ENCODE measurements at places on chromosomes 6 and 20. TPM values are rescaled to one million over a fixed set of nuclear protein-coding genes. Genes with fewer than 3 reads are reported as not detected.

- peaks cover 25% of the 10 kb centered on the region for H3K36me3 ChIP-seq
- no peak overlapping the region for H3K4me3 ChIP-seq
- DNase-seq = no peak
- H3K4me1 ChIP-seq = peaks cover under 1% of the 10 kb centered on the region
- H3K27me3 ChIP-seq = no peaks in the 10 kb centered on the region
Observed at GRCh38 chr6:144753023-144753705, 468.0 kb downstream of the UTRN start.

DNA sequence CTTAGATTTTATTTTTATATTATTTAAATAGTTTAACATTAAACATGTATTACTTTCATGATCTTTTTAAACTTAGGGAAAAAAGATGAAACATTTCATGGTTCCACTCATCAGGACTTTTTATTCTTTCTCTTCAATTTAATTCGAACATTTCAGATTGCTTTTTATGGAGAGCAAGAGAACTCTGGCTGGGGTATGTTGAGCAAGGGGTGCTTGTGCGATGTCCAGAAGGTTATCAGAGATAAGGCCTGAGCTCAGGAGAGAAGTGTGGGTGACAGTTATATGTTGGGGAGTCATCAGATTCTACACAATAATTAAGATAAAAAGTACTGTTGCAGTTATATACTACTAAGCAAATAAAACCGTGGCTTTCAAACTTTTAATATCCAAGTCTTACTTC, 37.5 kb downstream of the FKBP5 start:
- H3K4me1 ChIP-seq = peaks cover 28% of the 10 kb centered on the region
- H3K4me3 ChIP-seq = no peak overlapping the region
- no peak overlapping the region for H3K27ac ChIP-seq
- H3K36me3 ChIP-seq = peaks cover 97% of the 10 kb centered on the region
- DNase-seq = no peak

- H3K4me3 ChIP-seq = no peak overlapping the region
- H3K27ac ChIP-seq = no peak overlapping the region
- no peaks in the 10 kb centered on the region for H3K27me3 ChIP-seq
- DNase-seq = no peak
Observed at GRCh38 chr6:4564801-4565271, 211.4 kb upstream of the CDYL start.

DNA sequence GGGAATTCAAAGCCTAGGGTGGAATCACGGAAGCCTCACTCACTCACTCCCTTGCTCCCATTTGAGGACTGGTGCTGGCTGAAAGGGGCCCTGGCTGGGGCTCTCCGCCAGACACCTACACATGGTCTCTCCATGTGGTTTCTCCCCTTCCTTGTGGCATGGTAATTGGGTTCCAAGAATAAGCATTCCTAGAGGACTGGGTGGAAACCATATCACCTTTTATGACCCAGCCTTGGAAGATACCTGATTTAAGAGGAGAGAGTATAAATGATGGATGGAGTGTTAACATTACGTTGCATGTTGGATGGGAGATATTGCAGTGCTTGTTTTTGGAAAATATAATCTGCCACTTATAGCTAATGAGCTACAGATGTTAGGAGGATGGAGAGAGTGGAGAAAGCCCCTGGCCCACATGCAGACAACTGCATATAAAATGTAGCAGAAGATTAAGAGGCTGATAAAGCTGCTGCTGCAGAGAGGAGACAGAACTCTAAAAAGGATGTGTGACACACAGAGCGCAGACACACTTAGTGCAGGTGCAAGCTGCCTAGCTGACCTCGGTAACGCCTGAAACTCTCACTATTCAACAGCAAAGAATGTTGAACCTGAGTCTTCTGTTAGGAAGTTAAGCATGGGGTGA, 23.3 kb upstream of the CDKN1A start:
- H3K4me1 ChIP-seq = peaks cover 13% of the 10 kb centered on the region
- DNase-seq = no peak

DNA sequence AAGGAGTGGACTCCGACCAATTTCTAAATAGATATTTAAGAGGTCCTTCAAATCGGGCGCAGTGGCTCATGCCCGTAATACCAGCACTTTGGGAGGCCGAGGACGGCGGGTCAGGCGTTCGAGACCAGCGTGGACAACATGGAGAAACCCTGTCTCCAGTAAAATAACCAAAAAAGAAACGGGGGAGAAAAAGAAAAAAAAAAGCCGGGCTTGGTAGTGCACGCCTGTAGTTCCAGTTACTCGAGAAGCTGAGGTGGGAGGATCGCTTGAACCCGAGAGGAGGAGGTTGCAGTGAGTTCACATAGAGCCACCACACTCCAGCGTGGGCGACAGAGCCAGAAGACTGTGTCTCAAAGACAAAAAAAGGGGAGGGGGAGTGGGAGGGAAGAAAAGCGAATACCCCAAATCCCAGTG, 53.3 kb upstream of the HFE start:
- peaks cover 19% of the 10 kb centered on the region for H3K4me1 ChIP-seq
- peak overlapping the region; percentile 97 for H3K27ac ChIP-seq
- peaks cover 8% of the 10 kb centered on the region for H3K36me3 ChIP-seq
- H3K4me3 ChIP-seq = peak overlapping the region; percentile 81

GRCh38 chr6:118618676-118619377, 32.6 kb downstream of the CEP85L start:
- no peaks in the 10 kb centered on the region for H3K27me3 ChIP-seq
- no peaks in the 10 kb centered on the region for H3K36me3 ChIP-seq
- peaks cover 7% of the 10 kb centered on the region for H3K4me1 ChIP-seq
- H3K4me3 ChIP-seq = no peak overlapping the region
- DNase-seq = peak; percentile 67

- no peak overlapping the region for H3K4me3 ChIP-seq
- no peak for DNase-seq
- H3K4me1 ChIP-seq = no peaks in the 10 kb centered on the region
- H3K27ac ChIP-seq = no peak overlapping the region
Observed at GRCh38 chr6:82113231-82113630, 134.3 kb downstream of the IBTK start.

DNA sequence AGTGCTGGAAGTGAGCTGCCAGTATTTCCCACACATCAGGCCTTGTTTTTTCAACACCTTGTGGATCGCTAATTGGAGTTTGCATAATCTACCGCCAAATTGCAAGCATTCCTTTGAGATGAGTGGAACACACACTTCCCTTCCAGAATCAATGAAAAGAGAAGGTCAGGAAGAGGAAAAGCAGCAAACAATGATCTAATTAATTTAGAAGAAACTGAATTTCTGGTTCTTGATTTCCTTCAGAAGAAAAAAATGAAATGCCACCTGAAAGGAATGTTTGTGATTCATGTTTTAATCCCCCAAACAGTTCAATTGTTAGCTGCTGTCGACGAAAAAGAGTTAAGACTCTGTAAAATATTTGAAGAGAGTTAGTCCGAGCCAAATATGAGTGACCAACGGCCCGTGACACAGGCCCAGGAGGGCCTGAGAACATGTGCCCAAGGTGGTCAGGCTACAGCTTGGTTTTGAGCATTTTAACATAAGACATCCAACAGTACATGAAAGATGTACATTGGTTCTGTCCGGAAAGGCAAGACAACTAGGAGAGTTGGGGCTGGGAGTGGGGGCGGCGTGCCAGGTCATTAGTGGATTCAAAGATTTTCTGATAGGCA, 182.3 kb downstream of the MTFR2 start:
- DNase-seq = peak; percentile 78
- peak overlapping the region; percentile 95 for H3K27ac ChIP-seq
- peak overlapping the region; percentile 3 for H3K4me3 ChIP-seq
- no peaks in the 10 kb centered on the region for H3K36me3 ChIP-seq
- no peaks in the 10 kb centered on the region for H3K27me3 ChIP-seq

GRCh38 chr20:62386383-62387218, at the start of gene RPS21:
RPS21 (plus strand) TSS chr20:62387103; CDS start chr20:62387339, 236 bp downstream.
- peak; percentile 89 for DNase-seq
- H3K4me3 ChIP-seq = peak within 1 kb of the TSS; percentile 92
- peak within 1 kb of the TSS; percentile 96 for H3K27ac ChIP-seq

DNA sequence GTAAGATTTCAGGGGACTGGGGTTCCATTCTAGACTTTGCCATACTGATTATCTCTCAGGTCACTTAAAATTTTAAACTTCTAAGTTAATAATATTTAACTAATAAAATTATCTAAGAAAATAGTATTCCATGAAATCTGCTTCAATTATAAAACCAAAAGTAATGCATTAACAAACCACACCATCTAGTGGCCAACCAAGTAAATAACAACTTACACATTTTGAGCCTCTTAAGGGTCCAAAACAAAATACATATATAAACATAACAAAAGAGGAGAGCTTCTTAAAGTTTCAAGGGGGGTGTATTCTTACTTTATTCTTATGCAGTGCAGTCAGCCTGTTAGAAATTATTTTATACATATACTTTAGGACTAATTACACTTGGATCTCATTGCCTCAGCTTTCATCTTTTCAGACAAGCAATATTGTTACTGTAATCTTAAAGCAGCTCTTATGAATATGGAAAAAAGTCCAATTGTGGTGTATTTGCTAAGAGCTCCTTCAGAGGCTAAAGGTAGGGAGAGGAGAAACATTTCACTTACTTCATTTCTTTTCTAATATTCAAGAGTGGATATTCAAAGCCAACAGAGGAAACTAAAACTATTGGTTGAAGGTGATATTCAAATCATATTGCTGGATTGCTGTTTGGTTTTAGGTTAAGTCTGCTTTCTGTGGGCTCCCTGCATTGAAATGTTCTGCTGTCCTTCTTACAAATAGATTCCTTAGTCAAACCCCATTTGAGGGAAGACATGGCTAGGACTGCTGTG, 199.7 kb upstream of the SIM1 start:
- no peak overlapping the region for H3K27ac ChIP-seq
- peaks cover 23% of the 10 kb centered on the region for H3K36me3 ChIP-seq
- no peak overlapping the region for H3K4me3 ChIP-seq
- DNase-seq = peak; percentile 44

DNA sequence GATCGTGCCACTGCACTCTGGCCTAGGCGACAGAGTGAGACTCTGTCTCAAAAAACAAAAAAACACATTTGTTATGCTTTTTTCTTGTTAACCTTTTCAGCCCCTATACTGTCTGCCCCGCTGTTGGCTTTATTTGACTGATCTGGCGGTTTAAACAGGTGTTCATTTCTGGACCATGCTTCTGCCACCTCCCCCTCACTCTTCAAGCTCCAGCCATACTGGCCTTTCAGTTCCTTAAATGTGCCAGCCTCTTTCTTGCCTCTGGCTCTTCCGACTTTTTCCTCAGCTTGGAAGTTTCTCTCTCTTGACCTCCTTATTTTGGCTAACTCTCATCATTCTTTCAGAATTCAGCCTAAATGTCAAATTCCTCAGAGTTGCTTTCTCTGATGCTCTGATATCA, 35.2 kb upstream of the TXLNB start:
- no peaks in the 10 kb centered on the region for H3K36me3 ChIP-seq
- no peak overlapping the region for H3K4me3 ChIP-seq
- no peak overlapping the region for H3K27ac ChIP-seq
- no peaks in the 10 kb centered on the region for H3K27me3 ChIP-seq
- peaks cover 4% of the 10 kb centered on the region for H3K4me1 ChIP-seq

GRCh38 chr20:50338479-50339391, 148.1 kb downstream of the CEBPB start:
- no peak overlapping the region for H3K27ac ChIP-seq
- H3K36me3 ChIP-seq = no peaks in the 10 kb centered on the region
- H3K27me3 ChIP-seq = no peaks in the 10 kb centered on the region
- H3K4me1 ChIP-seq = peaks cover 23% of the 10 kb centered on the region
- no peak for DNase-seq
- H3K4me3 ChIP-seq = no peak overlapping the region

DNA sequence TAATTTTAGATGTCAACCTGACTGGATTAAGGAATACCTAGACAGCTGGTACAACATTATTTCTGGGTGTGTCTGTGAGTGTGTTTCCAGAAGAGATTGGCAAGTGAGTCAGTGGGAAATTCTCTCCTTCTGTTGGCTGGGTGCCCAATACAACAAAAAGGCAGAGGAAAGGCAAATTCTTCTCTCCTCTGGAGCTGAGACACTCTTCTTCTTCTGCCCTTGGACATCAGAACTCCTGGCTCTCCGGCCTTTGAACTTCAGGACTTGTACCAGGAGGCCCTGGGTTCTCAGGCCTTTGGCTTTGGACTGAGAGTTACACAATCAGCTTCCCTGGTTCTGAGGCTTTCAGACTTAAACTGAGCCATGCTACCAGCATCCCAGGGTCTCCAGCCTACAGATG, 7.8 kb upstream of the BTN3A1 start:
- H3K27me3 ChIP-seq = no peaks in the 10 kb centered on the region
- no peaks in the 10 kb centered on the region for H3K36me3 ChIP-seq
- peak; percentile 94 for DNase-seq
- no peak overlapping the region for H3K27ac ChIP-seq
- H3K4me3 ChIP-seq = no peak overlapping the region

GRCh38 chr6:56685102-56685733, 42.5 kb upstream of the DST start:
- H3K27ac ChIP-seq = no peak overlapping the region
- H3K36me3 ChIP-seq = peaks cover 9% of the 10 kb centered on the region
- no peaks in the 10 kb centered on the region for H3K27me3 ChIP-seq
- no peak for DNase-seq
- H3K4me1 ChIP-seq = peaks cover 27% of the 10 kb centered on the region

DNA sequence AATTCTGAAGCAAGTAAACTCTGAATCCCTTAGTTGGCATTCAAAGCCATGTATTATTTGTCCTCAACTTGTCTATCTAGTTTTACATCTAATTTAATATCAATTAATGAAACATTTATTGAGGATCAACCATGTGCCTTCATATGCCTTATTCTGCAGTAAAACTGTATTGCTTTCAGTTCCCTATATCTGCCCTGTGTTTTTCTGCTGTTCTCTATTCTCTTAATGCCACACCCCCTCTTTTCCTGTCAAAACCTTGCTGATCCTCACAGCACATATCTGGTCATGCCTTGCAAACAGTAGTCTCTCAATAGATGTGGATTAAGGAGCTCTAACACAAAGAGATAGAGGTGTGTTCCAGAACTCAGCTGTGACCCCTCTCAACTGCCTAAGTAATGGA, 2.0 kb downstream of the FIG4 start:
- H3K27ac ChIP-seq = no peak overlapping the region
- DNase-seq = no peak
- no peaks in the 10 kb centered on the region for H3K4me1 ChIP-seq
- H3K36me3 ChIP-seq = peaks cover 12% of the 10 kb centered on the region

DNA sequence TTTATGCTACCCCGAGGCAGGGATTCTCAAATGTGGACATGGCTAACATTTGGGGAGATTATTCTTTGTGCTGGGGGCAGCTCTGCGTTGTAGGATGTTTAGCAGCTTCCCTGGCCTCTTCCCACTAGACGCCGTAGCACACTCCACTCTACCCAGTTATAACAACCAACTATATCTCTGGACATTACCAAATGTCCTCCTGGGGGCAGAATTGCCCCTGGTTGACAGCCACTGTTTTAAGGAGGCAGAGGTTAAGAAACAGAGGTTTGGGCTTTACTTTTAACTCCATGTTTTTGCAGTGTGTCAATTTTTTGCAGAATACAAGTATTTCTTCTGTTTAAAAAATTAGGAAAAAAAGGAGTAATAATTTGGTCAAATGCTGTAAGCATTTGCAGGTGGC, 56.2 kb upstream of the BMP6 start:
- no peaks in the 10 kb centered on the region for H3K27me3 ChIP-seq
- H3K4me1 ChIP-seq = peaks cover 22% of the 10 kb centered on the region
- peak; percentile 13 for DNase-seq
- no peak overlapping the region for H3K4me3 ChIP-seq

GRCh38 chr20:41534842-41535241, 83.3 kb downstream of the CHD6 start:
- H3K27ac ChIP-seq = no peak overlapping the region
- no peak overlapping the region for H3K4me3 ChIP-seq
- peak; percentile 30 for DNase-seq

Gene NKX2-2
- not detected for total RNA-seq

Gene KCNK17
- not detected for total RNA-seq

Gene KHDC1L
- not detected for total RNA-seq

Gene BAG2
- total RNA-seq = 3.6 TPM

Gene ULBP3
- total RNA-seq = 6.3 TPM

Gene COL11A2
- 1.5 TPM for total RNA-seq

Gene B3GAT2
- total RNA-seq = not detected

Gene ELOVL4
- 6.2 TPM for total RNA-seq

Data from MCF 10A (cell line).